ENCODE measurements at places on chromosomes 7 and 10.
A peak's percentile ranks its signal among the peaks of the same experiment; 100 is the strongest.

GRCh38 chr7:94874036-94874785 is 33.2 kb upstream of the PPP1R9A start:
- no peak for DNase-seq

- DNase-seq: no peak
These were observed 39.8 kb downstream of the GFRA1 start for GRCh38 chr10:116233230-116233629.

DNA sequence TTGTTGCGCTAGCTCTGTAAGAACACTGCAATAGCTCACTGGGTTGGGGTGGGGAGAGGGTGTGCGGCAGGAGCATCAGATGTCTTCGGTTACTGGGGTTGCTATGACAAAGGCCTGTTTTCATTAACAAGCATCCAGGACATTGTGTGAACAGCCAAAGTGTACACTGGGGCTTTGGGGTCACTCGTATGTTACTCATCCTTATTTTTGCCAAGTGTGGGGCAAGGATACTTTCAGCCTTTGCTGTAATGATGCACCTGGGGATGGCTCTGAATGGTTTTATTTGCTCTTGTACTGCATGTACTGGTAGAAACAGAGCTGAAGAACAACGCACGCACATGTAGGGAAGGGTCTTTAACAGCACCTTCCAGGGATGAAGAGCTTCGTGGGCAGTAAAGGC is 73.0 kb upstream of the AFAP1L2 start:
- no peak for DNase-seq

DNA sequence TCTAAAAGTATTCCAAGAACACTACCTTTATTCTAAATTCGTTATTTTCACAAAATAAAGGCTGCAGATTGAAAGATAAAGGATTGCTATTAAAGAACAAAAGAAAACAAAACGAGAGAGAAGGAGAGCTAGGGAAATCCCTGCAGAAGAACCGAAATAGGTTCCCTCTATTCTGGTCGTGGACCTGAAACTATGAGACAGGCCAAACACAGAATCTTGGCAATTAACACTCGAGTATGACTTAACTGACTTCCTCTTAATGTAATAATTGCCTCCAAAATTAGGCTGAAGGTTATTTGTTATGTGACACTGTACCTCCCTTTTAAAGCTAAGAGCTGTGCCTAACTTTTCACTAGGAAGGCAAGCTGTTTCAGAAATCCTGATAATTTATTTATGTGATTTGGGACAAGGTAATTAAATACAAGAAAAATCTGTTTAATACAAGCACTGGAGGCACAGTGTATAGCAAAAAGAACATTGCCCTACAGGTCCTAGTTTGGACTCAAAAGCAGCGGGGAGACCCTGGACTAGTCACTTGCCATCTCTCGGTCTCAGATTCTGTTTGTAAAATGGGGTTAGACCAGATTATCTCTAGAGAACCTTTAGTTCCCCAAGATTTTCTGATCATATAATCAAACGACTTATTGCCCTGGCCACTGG is 11.6 kb downstream of the NAMPT start:
- DNase-seq: no peak

- DNase-seq: no peak
These were observed 52.0 kb downstream of the JAZF1 start for GRCh38 chr7:28128608-28129007.

DNA sequence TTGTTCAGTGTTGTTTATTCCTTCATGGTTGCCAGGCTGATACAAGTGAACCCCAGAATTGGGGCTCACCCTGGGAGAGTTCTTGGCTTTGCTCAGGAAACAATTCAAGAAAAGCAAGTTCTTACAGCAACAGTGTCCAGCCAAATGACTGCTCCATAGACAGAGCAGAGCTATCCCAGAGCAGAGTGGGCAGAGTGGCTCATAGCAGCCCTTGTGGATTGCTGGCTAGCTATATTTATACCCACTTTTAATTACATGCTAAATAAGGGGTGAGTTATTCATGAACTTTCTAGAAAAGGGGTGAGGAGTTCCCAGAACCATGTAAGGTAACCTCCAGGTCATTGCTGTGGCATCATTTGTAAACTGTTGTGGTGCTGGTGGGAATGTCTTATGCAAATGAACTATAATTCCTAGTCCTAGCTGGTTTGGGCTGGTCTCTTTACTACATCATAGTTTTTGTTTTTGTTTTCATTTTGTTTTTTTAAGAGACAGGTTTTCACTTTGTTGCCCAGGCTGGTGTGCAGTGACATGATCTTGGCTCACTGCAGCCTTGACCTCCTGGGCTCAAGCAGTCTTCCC is 59.9 kb upstream of the HBP1 start:
- no peak for DNase-seq

DNA sequence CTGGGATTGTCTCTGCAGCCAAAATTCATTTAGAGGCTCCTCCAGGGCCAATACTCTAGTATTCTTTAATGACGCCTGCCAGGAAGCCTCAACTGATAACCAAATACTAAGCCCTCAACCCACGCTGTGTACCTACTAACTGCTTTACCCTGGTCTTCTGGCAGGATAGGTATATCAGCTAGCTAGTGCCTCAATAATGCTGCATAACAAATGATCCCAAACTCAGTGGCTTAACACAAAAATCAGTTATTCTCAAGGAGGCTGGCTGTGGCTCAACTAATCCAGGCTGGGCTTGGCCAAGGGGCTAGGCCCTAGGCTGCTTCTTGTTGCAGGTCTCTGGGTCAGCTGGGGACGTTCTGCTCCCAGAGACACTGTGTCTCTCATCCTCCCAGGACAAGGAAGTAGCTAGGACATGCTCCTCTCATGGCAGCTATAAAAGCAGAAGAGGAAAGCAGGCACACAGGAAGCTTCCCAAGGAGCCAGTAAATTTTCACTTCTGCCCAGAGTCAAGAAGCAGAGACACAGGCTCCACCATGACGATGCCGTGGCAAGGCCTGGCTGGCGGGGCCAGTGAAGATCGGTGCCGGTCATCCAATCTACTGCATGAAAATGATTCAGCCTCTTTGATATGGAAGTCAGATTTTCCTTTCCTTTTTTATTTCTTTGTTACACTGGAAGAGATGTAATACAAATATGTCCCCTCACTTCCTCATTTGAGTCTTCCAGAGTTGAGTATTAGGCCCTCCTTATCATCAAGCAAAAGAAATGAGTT is 28.6 kb upstream of the COL13A1 start:
- no peak for DNase-seq

- DNase-seq: no peak
These were observed 1.3 kb upstream of the INTS15 start for GRCh38 chr7:6588566-6588965.

DNA sequence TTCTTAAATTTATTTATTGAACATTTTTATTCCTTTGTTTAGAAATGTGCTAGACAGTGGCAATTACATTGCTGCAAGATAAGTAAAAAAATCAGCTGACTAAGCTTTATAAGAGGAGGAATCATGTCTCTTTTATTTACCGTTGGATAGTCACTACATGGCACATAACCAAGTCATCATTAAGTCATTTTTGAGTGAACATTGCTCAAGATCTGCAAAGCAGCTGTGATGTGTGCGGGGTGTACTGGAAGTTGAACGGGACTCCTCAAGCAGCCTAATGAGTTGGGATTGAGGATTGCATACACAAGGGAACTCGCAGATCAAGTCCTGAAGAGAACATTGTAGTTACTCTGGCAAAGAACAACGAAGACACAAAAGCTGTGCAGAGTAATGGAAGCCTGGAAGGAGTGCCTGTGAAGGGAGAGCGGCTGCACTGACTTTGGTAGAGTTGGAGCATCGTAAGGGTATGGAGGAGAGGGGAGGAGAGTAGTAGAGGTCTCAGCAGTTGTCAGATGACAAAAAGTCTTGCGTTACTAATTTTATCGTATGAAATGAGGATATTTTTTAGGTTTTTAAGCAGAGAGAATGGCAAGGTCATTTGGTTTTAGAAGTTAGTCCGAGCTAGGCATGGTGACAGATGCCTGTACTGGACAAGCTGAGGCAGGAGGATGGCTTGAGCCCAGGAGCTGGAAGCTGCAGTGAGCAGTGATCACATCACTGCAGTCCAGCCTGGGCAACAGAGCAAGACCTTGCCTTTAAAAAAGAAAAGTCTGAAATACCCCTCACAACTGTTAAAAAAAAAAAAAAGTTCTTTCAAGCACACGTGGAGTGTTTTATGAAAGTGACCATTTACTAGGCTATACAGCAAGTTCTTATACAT is 95.1 kb downstream of the BMPR1A start:
- DNase-seq: no peak

DNA sequence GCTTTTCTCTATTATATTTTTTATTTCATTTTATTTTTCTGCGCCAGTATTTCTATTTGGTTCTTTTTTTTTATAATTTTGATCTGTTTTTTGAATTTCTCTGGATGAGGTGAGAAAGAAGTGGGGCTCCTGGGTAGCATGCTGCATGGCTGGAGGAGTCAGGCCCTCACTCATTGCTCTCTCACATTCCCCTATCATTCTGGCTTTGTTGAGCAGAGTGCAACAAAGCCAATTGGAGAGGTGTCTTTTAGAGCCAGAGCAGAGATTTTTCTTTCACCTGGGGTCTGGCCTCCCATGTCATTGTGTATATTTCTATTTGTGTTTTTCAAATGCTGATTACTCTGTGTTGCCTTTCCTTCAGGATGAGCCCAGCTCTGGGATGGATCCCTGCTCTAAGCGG is 330.0 kb upstream of the CDC14C start:
- DNase-seq: no peak

DNA sequence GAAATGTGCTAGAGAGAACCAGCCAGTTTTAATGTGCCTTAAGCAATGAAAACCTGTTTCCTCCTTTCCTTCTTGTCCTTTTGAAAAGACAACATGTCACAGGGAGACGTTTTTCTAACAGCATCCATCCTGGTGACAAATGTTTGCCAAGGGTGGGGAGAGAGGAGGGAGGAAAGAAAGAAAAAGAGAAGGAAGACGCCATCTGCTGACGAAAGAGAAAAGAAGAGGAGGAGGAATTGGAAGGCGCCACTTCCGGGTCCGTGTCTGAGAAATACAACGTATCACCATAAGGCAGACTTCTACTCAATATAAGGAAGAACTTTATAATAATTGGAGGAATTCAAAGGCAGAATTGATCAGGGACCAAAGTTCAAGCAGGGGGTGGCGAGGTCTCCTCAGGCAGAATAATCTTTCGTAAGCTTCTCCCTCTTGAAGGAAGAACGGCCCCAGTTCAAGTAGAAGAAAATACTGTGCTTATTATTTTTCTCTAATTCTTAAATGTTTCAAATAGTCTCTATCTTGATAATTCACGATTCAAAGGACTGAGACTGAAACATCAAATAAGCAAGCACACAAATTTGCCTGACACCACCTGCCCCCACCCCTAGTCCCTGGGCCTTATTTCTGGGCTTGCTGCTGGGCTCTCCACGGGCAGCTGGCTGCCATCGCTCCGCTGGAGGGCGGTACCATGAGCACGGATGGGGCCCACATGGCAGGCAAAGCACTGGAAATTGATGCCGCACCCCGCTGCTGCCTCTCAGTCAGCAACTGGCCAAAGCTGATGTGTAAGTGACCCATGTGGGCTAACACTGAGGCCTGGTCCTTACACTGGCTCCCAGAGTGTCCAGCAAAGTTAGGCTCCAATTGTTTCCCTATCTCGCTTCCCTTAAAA is 273.7 kb upstream of the KLF14 start:
- no peak for DNase-seq

- no peak for DNase-seq
These were observed 83.1 kb downstream of the CHCHD3 start for GRCh38 chr7:132998763-132999162.

DNA sequence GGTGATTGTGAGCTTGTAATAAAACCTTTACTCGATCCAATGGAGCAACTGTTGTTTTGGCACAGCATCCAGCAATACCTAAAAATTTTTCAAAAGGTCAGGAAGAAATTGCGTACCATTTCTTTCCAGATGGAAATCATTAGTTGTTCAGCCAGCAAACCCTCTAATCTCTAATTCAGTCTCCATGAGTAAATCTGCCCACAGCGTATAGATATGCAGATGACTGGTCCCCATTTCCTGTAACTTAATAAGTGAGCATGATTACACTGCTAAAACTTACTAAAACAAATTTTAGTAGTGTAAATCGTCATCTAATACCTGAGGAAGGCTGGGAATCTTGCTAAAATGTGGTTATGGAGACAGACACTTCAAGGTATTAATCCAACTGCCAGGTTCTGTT is 10.6 kb downstream of the SLC25A16 start:
- no peak for DNase-seq

GRCh38 chr10:1115607-1115955 is 59.4 kb downstream of the WDR37 start:
- no peak for DNase-seq

DNA sequence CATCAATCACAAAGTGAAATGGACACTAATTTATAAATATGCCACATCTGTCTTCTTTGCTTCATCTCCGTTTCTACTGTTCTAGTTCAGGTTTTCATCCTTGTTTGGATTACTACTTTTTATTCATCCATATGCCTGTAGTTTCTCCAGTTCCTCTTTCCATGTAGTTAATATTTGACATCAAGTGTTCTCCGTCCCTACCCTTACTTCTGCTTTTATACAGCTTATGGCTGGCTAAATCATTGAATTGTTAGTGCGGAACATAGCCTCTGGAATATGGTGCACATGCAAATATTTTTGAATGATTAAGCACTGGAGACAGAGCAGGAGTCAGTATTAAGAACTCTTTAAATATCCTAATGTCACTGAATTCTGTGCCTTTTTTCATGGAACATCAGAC is 230.0 kb upstream of the PPP1R3A start:
- no peak for DNase-seq

- no peak for DNase-seq
These were observed 605 bp upstream of the NFKB2 start for GRCh38 chr10:102394801-102395399.

- DNase-seq: peak; percentile 18
These were observed 206 bp downstream of the UPF2 start for GRCh38 chr10:12042409-12042796.
